ENCODE measurements at places on chromosomes 11 and 22. TPM values are rescaled to one million over a fixed set of nuclear protein-coding genes. Genes with fewer than 3 reads are reported as not detected.

The BDNF gene
- total RNA-seq: 1.1 TPM

The ZNF195 gene
- total RNA-seq: 15.3 TPM

The SCGB2A2 gene
- not detected for total RNA-seq

The OR5B21 gene
- not detected for total RNA-seq

The MYBPC3 gene
- 0.08 TPM for total RNA-seq

The TSSK2 gene
- total RNA-seq: not detected

The ART1 gene
- not detected for total RNA-seq

The ZDHHC8 gene
- 14.7 TPM for total RNA-seq

DNA sequence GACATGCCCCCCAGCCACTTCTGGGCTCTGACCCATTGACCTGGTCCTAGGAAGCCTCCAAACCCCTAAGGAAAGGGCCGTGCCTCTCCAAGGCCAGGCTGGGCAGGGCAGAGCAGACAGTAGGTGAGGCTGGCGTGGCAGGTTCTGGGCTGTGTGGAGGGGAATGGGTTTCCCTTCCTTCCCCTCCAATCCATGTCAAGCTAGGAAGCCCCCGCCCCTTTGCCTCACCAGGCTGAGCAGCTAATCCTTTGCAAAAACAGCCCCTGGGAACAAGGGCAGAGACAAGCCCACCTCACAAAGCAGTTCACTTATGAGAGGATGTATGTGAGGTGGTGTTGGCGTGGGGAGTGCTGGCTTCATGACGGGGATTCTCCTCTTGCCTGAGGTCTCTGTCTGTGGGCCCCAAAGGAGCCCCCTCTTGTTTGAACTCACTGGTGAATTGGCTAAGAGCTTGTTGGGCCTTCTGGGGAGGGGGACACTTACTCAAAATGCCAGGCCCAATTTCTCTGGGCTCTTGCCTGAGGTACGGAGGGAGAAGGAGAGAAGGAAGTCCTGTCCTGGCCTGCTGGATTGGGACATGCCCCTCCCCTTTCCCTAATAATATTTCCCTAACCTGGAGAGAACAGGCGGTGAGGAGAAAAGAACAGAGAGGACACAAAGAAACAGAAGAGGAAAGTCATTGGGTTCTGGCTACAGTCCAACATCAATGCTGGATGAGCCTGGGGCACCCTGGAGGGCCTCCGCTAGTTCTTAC lies 1.6 kb upstream of the TRIM29 start:
- no peak overlapping the region for H3K4me3 ChIP-seq
- no peaks in the 10 kb centered on the region for H3K27me3 ChIP-seq
- peak overlapping the region; percentile 95 for H3K27ac ChIP-seq
- H3K4me1 ChIP-seq: peaks cover 57% of the 10 kb centered on the region
- DNase-seq: no peak

GRCh38 chr11:20459865-20460264 lies 72.3 kb downstream of the PRMT3 start:
- no peaks in the 10 kb centered on the region for H3K27me3 ChIP-seq
- H3K27ac ChIP-seq: no peak overlapping the region
- H3K36me3 ChIP-seq: peaks cover 21% of the 10 kb centered on the region
- H3K4me3 ChIP-seq: no peak overlapping the region
- DNase-seq: no peak

DNA sequence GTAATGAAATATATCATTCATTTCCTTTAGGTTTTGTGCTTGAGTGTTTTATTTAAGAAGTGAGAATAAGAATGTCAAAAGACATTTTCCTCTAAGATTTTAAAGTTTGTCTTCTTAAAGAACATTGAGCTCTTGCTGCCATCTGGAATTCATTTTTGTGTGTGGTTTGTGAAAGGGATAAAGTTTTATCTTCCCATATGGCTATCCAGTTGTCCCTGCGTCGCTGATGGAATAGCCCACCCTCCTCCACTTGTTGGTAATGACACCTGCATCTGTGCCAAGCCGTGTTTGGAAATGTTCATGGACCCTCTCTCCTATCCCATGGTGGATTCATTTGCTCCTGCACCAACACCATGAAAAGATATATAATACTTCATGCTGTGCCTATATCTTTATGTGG lies 901.5 kb downstream of the BRD1 start:
- H3K4me3 ChIP-seq: no peak overlapping the region
- H3K27ac ChIP-seq: no peak overlapping the region
- no peaks in the 10 kb centered on the region for H3K27me3 ChIP-seq
- DNase-seq: no peak
- H3K36me3 ChIP-seq: no peaks in the 10 kb centered on the region
- no peaks in the 10 kb centered on the region for H3K4me1 ChIP-seq

DNA sequence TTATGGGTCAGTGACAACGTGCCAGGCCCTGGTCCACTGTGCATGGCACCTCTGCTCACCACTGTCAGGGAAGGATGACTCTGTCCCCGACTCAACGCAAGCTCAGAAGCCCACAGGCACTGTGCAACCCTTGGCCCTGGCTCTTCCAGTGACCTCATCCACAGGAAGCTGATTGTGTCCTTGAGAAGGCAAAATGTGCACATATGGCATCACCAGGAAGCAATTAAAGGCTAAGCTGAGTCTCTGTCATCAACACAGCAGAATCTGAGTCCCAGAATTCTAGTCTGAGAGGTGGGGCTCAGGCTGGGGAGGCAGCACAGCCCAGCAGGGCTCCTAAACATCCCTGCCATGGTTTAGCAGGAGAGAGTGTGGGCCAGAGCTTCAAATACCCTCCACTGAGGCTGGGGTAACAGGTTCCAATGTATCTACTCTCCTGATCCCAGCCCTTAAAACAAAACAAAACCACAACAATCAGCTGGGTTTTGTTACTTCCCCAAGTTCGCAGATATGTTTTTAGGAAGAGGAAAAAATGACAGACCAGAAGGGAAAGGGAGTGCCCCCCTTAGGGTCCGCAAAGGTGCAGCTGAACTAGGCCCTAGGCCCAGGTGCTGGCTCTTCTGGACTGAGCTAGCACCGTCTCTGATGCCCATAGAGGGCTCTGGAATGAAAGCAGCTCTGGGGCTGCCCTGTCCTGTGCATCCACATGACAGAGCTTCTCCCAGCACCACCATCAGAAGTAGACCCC lies 33.5 kb upstream of the GNAZ start:
- H3K36me3 ChIP-seq: no peaks in the 10 kb centered on the region
- no peak overlapping the region for H3K4me3 ChIP-seq
- no peaks in the 10 kb centered on the region for H3K4me1 ChIP-seq
- no peaks in the 10 kb centered on the region for H3K27me3 ChIP-seq
- no peak for DNase-seq

- no peaks in the 10 kb centered on the region for H3K36me3 ChIP-seq
- DNase-seq: no peak
- peak overlapping the region; percentile 51 for H3K4me3 ChIP-seq
- no peaks in the 10 kb centered on the region for H3K27me3 ChIP-seq
- H3K4me1 ChIP-seq: peaks cover 39% of the 10 kb centered on the region
- peak overlapping the region; percentile 93 for H3K27ac ChIP-seq
These were observed 371 bp downstream of the SMCO4 start for GRCh38 chr11:93542811-93543229.

GRCh38 chr22:33757802-33758483 lies 162.3 kb downstream of the LARGE1 start:
- H3K36me3 ChIP-seq: no peaks in the 10 kb centered on the region
- no peak overlapping the region for H3K27ac ChIP-seq
- DNase-seq: no peak
- no peak overlapping the region for H3K4me3 ChIP-seq
- H3K27me3 ChIP-seq: no peaks in the 10 kb centered on the region
- no peaks in the 10 kb centered on the region for H3K4me1 ChIP-seq

GRCh38 chr11:14112721-14113120 lies 150.2 kb downstream of the SPON1 start:
- H3K27ac ChIP-seq: no peak overlapping the region
- no peaks in the 10 kb centered on the region for H3K27me3 ChIP-seq
- H3K4me3 ChIP-seq: no peak overlapping the region

DNA sequence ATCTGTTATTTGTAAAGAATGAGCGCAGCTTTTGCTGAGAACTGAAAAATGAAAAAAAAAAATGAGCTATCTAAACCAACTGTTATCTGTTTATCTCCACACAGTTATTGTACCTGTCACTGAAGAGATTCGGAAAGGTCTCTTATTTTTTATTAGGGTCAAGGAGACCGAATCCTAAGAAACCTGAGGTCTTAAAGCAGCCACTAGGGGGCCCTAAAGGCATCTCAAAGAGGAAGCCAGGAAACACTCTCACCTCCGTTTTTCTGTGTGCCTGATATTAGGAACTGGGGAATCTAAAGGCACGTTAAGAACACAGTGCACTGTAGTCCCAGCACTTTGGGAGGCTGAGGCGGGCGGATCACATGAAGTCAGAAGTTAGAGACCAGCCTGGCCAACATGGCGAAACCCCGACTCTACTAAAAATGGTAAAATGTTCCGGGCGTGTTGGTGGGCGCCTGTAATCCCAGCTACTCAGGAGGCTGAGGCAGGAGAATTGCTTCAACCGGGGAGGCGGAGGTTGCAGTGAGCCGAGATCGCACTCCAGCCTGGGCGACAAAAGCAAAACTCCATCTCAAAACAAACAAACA lies 3.5 kb upstream of the LARGE1 start:
- peaks cover 3% of the 10 kb centered on the region for H3K4me1 ChIP-seq
- H3K27me3 ChIP-seq: no peaks in the 10 kb centered on the region
- H3K36me3 ChIP-seq: no peaks in the 10 kb centered on the region
- no peak overlapping the region for H3K4me3 ChIP-seq

DNA sequence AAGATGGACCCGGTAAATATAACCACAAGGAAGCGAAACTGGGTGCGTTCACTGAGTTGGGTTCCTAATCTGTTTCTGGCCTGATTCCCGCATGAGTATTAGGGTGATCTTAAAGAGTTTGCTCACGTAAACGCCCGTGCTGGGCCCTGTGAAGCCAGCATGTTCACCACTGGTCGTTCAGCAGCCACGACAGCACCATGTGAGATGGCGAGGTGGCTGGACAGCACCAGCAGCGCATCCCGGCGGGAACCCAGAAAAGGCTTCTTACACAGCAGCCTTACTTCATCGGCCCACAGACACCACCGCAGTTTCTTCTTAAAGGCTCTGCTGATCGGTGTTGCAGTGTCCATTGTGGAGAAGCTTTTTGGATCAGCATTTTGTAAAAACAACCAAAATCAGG lies 74.4 kb downstream of the NCAPD3 start:
- H3K36me3 ChIP-seq: no peaks in the 10 kb centered on the region
- H3K4me3 ChIP-seq: no peak overlapping the region
- no peaks in the 10 kb centered on the region for H3K4me1 ChIP-seq

GRCh38 chr11:129447654-129448239 lies 72.1 kb downstream of the BARX2 start:
- no peak for DNase-seq
- no peak overlapping the region for H3K27ac ChIP-seq
- no peaks in the 10 kb centered on the region for H3K27me3 ChIP-seq
- no peaks in the 10 kb centered on the region for H3K4me1 ChIP-seq
- no peak overlapping the region for H3K4me3 ChIP-seq
- H3K36me3 ChIP-seq: peaks cover 91% of the 10 kb centered on the region

Measured in esophagus squamous epithelium (tissue), 5 donors.